Stimulated activated naive B cell treated with anti-CD40 and anti-IgM and Interleukin-4, amounts not matched to agents 10 μg/mL and 1 μg/mL and 100 μg/mL, for 72 hours (primary cell): ENCODE measurements at places on chromosomes 5 and 9.

DNA sequence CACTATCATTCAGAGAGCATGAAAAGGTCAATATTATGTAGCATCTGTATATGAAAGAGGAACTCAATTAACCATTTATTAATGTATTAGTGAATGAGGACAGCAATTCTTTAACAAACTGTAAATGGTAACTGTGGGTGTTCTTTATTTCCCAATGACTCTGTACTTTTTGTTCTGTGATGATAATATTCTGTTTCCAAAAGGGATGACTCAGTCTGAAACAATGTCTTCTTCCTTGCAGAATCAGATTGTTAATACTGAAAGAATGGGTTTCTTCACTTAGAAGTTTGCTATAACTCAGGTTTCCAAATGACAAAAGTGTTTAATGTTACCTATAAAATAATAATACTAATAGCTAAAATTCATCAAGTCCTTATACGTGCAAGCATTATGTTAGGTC, 1518.7 kb upstream of the WWC1 start:
- no peaks in the 10 kb centered on the region for H3K27me3 ChIP-seq
- H3K27ac ChIP-seq: no peak overlapping the region
- no peaks in the 10 kb centered on the region for H3K36me3 ChIP-seq
- H3K4me3 ChIP-seq: no peak overlapping the region

- no peaks in the 10 kb centered on the region for H3K27me3 ChIP-seq
- no peaks in the 10 kb centered on the region for H3K36me3 ChIP-seq
- H3K4me1 ChIP-seq: no peaks in the 10 kb centered on the region
- no peak for DNase-seq
- H3K4me3 ChIP-seq: no peak overlapping the region
Measured at GRCh38 chr5:77397686-77398292, 94.3 kb downstream of the WDR41 start.

DNA sequence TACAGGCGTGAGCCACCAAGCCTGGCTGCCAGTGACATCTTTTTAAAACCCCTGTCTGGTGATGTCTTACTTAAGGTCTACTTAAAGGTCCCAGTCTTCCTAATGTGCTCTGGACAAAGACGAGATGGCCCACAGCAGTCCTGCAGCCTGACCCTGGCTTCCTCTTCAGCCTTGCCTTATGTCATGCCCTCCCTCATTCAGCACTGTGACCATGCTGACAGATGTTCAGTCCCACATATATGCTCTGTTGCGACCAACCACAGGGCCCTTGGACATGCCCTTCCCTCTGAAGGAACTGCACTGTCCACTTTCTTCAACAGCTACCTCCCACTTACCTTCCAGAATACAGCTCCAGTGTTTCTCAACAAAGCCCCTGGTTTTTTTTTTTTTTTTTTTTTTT, 172.8 kb upstream of the PANK3 start:
- H3K27ac ChIP-seq: no peak overlapping the region
- H3K4me3 ChIP-seq: no peak overlapping the region
- DNase-seq: no peak
- H3K4me1 ChIP-seq: no peaks in the 10 kb centered on the region
- no peaks in the 10 kb centered on the region for H3K27me3 ChIP-seq

DNA sequence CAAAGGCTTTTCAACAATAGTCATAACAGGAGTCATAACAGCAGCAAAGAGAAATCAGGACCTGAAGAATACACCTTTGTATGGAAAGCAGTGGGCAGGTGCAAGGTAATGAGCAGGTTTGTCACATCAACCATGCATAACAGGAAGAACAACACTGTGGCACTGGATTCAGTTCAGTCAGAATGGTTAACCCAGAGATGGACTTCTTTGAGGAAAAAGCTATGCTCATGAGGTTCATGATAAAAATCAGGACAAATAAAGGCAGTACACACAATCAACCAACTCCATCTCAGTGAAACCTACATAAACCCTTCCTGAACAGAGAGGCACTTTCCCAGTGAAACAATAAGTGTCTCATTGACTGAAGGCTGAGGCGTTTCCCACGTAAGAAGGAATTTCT, 27.0 kb downstream of the ABITRAM start:
- H3K4me1 ChIP-seq: no peaks in the 10 kb centered on the region
- no peak overlapping the region for H3K4me3 ChIP-seq
- no peaks in the 10 kb centered on the region for H3K36me3 ChIP-seq
- DNase-seq: no peak

- peaks cover 44% of the 10 kb centered on the region for H3K36me3 ChIP-seq
- H3K27ac ChIP-seq: no peak overlapping the region
- no peak for DNase-seq
- no peak overlapping the region for H3K4me3 ChIP-seq
- H3K4me1 ChIP-seq: peaks cover 32% of the 10 kb centered on the region
Measured at GRCh38 chr5:97194366-97194765, 11.3 kb upstream of the RIOK2 start.

GRCh38 chr5:14581891-14582796, 552 bp downstream of the OTULINL start:
- H3K27me3 ChIP-seq: peaks cover 33% of the 10 kb centered on the region
- DNase-seq: peak; percentile 59
- no peaks in the 10 kb centered on the region for H3K36me3 ChIP-seq
- H3K27ac ChIP-seq: no peak overlapping the region

DNA sequence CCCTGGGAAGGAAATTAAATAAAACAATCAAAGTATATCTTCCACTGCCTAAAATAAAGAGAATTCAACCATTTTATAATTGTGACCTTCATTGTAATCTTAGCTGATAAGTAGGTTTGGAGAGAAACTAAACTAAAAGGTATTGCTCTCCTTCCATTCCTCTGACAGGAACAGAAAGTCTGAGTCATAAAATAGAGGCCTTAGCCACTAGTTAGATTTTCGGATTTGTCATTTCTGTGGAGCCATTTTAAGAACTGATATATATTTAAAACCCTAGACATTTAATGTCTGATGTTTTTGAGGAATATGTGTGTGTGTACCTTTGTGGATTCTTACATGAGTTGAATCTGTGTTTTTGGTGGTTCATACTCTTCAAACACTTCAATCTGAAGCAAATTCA, 11.8 kb upstream of the TMC1 start:
- H3K27me3 ChIP-seq: no peaks in the 10 kb centered on the region
- no peak for DNase-seq
- H3K4me1 ChIP-seq: no peaks in the 10 kb centered on the region
- no peak overlapping the region for H3K27ac ChIP-seq

- peaks cover 24% of the 10 kb centered on the region for H3K36me3 ChIP-seq
- DNase-seq: no peak
- H3K4me1 ChIP-seq: peaks cover 74% of the 10 kb centered on the region
- peak overlapping the region; percentile 54 for H3K4me3 ChIP-seq
Measured at GRCh38 chr9:99184110-99184474, 37.6 kb downstream of the ALG2 start.

- H3K27me3 ChIP-seq: peaks cover 47% of the 10 kb centered on the region
- H3K27ac ChIP-seq: no peak overlapping the region
- DNase-seq: no peak
- no peaks in the 10 kb centered on the region for H3K36me3 ChIP-seq
- no peaks in the 10 kb centered on the region for H3K4me1 ChIP-seq
Measured at GRCh38 chr9:93819905-93820304, 135.2 kb downstream of the BARX1 start.

DNA sequence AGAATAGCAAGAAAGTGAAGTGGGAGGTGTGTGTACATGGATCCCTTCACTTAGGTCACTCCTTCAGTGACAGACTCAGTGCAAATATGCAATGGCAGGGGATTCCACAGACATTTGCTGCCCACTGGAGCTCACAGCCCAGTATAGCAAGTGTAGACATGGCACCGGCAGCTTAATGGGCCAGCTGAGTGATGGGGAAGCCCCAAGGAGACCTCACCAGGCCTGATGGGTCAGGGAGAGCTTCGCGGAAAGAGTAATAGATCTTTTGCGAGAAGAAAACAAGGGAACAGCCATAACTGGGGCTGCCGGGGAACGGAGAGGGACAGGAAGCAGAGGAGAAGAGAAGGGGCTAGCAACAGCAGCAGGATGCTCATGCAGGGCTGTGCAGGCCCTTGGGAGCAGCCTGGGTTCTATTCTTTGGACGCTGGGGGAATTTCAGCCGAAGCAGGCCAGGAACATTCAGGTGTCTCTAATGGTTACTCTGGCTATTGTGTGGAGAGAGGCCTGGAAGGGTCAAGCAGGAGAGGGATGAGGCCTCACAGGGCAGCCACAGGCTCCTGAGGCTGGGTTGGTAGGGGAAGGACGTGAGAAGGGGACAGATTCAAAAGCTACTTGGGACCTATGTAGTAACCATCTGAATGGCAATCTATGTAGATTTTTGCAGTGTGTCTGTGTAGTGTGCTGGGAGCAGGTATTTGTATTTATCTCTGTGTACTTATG, 27.0 kb downstream of the TCF7 start:
- H3K4me3 ChIP-seq: no peak overlapping the region
- H3K4me1 ChIP-seq: peaks cover 45% of the 10 kb centered on the region
- DNase-seq: no peak
- H3K27me3 ChIP-seq: no peaks in the 10 kb centered on the region
- H3K36me3 ChIP-seq: peaks cover 15% of the 10 kb centered on the region
- H3K27ac ChIP-seq: no peak overlapping the region

- H3K36me3 ChIP-seq: peaks cover 45% of the 10 kb centered on the region
- peak overlapping the region; percentile 53 for H3K27ac ChIP-seq
Measured at GRCh38 chr5:157535042-157535865, 40.3 kb downstream of the ADAM19 start.

DNA sequence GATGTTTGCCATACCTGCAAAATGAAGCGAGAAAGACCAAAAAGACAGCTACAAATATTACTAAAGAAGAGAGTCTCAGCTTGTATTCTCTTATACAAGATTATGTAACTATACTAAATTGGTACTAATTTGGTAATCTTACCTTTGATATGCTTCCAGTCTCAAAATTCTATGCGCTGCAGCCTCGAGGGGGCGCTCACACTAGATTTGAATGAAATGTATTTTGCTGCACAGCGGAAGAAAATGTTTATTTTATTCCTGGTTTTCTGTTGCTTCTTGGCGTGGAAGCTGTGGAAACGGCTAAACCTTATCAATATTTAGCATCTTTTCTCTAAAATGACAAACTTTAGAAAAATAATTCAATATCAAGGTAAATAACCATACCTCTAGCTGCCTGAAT, 267.0 kb upstream of the NUDT12 start:
- H3K36me3 ChIP-seq: no peaks in the 10 kb centered on the region
- H3K27ac ChIP-seq: no peak overlapping the region
- H3K4me1 ChIP-seq: no peaks in the 10 kb centered on the region
- no peak for DNase-seq
- H3K4me3 ChIP-seq: no peak overlapping the region

DNA sequence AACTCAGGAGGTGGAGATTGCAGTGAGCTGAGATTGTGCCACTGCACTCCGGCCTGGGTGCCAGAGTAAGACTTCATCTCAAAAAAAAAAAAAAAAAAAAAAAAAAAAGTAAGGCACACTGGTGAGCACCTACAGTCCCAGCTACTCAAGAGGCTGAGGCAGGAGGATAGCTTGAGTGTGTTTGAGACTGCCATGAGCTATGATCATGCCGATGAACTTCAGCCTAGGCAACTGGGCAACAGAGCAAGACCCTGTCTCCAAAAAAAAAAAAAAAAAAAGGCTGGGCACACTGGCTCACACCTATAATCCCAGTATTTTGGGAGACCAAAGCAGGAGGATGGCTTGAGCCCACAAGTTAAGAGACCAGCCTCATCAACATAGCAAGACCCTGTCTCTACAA, 20.3 kb downstream of the UIMC1 start:
- peaks cover 60% of the 10 kb centered on the region for H3K4me1 ChIP-seq
- no peaks in the 10 kb centered on the region for H3K27me3 ChIP-seq
- DNase-seq: no peak

DNA sequence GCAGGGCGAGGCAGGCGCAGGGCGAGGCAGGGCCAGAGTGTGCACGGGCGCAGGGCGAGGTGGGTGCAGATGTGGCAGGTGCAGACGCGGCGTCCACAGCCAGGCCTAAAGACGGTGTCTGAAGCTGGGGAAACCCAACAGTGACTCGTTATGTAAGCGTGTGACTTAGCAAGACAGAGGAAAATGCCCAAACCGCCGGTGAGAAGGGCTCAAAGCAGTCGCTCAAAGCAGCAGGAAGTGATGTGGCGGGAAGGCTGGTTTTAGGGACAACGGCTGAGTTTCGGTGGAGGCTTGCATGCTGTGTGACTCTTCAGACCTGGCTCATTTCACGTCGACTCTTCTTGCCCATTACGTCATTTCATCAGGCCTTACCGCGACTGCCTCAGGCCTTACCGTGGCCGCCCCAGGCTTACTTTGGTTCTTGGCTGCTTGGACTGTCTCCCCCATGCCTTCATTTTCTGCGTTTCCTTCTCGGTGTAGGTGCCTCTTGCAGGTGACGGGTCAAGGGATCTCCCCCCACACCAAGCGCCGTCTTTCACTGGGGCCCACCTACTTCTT, 50.5 kb upstream of the EXOC3 start:
- H3K27ac ChIP-seq: peak overlapping the region; percentile 96
- peak overlapping the region; percentile 76 for H3K4me3 ChIP-seq
- peaks cover 24% of the 10 kb centered on the region for H3K27me3 ChIP-seq
- H3K36me3 ChIP-seq: peaks cover 69% of the 10 kb centered on the region
- peaks cover 75% of the 10 kb centered on the region for H3K4me1 ChIP-seq
- DNase-seq: peak; percentile 56

- peak overlapping the region; percentile 10 for H3K27ac ChIP-seq
- H3K4me1 ChIP-seq: peaks cover 24% of the 10 kb centered on the region
- H3K36me3 ChIP-seq: peaks cover 8% of the 10 kb centered on the region
- no peak overlapping the region for H3K4me3 ChIP-seq
Measured at GRCh38 chr9:68585034-68585761, 44.5 kb upstream of the TMEM252 start.

GRCh38 chr5:57488215-57488955, 5.8 kb upstream of the ACTBL2 start:
- H3K27me3 ChIP-seq: no peaks in the 10 kb centered on the region
- peaks cover 1% of the 10 kb centered on the region for H3K4me1 ChIP-seq
- no peaks in the 10 kb centered on the region for H3K36me3 ChIP-seq

- no peaks in the 10 kb centered on the region for H3K36me3 ChIP-seq
- no peak overlapping the region for H3K4me3 ChIP-seq
- no peak overlapping the region for H3K27ac ChIP-seq
- H3K27me3 ChIP-seq: no peaks in the 10 kb centered on the region
- DNase-seq: peak; percentile 1
Measured at GRCh38 chr5:110665184-110665726, 61.2 kb downstream of the TMEM232 start.

GRCh38 chr5:116423141-116423540, 151.5 kb downstream of the SEMA6A start:
- no peak for DNase-seq
- H3K4me3 ChIP-seq: no peak overlapping the region
- H3K27ac ChIP-seq: no peak overlapping the region
- peaks cover 65% of the 10 kb centered on the region for H3K36me3 ChIP-seq
- no peaks in the 10 kb centered on the region for H3K4me1 ChIP-seq

GRCh38 chr9:121279776-121280388, 11.9 kb downstream of the GSN start:
- no peaks in the 10 kb centered on the region for H3K27me3 ChIP-seq
- H3K4me3 ChIP-seq: no peak overlapping the region
- H3K36me3 ChIP-seq: peaks cover 27% of the 10 kb centered on the region

- H3K36me3 ChIP-seq: no peaks in the 10 kb centered on the region
- no peaks in the 10 kb centered on the region for H3K4me1 ChIP-seq
- no peak for DNase-seq
- H3K27ac ChIP-seq: no peak overlapping the region
- no peak overlapping the region for H3K4me3 ChIP-seq
- H3K27me3 ChIP-seq: no peaks in the 10 kb centered on the region
Measured at GRCh38 chr5:77319117-77319804, 108.8 kb downstream of the PDE8B start.
